ENCODE measurements at places on chromosomes 7 and 10. TPM values are rescaled to one million over a fixed set of nuclear protein-coding genes. Genes with fewer than 3 reads are reported as not detected.

- DNase-seq = no peak
Observed at GRCh38 chr7:98134420-98135228, 28.0 kb downstream of the LMTK2 start.

DNA sequence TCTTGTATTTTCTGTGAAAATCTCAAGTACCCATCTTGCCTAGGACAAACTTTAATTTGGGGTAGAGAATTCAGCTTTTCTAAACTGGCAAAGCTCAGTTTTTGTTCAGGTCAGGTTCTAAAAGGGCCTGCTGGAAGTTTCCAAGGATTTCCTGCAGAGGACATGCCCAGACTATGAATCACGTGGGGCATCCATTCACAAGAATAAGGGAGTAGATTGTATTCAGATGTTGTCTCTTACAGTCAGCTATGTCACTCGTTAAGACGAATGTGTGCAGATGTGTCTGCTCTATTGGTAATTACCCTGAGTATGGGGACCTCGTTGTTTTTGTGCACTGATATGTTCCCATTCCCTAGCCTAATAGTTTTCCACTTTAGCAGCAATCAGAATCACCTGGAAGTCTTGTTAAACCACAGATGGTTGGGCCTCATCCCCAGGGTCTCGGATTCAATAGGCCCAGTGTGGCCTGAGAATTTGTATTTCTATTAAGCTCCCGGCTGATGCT lies 81.0 kb upstream of the ITPRID1 start:
- DNase-seq = no peak

- DNase-seq = no peak
Observed at GRCh38 chr10:86357676-86358075, 8.9 kb downstream of the GRID1 start.

GRCh38 chr10:82813856-82814255 lies 938.9 kb downstream of the NRG3 start:
- no peak for DNase-seq

- no peak for DNase-seq
Observed at GRCh38 chr7:46208635-46209525, 287.8 kb upstream of the IGFBP3 start.

DNA sequence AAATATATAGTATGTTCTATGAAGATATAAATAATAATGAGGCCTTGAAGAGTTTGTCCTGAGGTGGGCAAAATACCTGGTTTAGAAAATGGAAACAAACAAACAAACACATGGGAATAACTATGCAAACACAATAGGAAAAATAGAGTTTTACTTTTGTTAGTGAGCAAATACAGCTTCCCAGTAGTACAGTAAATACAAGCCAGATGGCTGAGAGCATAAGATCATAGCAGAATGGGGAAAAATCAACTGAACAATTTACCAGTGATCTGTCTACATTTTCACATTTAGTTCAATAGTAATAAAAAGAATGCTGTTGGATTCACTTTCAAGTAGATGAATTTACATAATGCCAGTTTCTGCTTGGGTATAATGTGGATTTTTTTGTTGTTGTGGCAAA lies 45.1 kb downstream of the ADD3 start:
- no peak for DNase-seq

GRCh38 chr10:74292871-74293427 lies 141.9 kb downstream of the ADK start:
- no peak for DNase-seq

GRCh38 chr10:115432188-115432819 lies 339.1 kb downstream of the ATRNL1 start:
- no peak for DNase-seq

GRCh38 chr10:119235356-119235755 lies 28.0 kb downstream of the GRK5 start:
- DNase-seq = no peak

DNA sequence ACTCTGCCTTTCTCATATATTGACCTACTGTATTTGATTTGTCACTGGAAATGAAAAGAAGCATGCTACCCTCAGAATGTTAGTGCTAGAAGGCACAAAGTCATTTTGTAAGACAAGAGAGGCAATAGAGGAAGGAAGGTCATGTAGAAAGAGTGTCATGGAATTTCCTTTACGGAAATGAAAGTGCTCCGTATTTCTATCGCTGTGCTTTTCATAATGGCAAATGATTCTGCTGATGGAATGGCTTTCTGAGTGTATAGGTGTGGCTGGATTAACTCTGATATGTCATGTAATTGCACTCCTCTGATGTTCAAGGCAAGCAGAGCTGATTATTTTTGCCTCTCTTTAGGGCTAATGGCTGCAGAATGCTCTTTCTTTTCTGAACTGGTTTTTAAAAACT lies 15.5 kb upstream of the STEAP4 start:
- no peak for DNase-seq

DNA sequence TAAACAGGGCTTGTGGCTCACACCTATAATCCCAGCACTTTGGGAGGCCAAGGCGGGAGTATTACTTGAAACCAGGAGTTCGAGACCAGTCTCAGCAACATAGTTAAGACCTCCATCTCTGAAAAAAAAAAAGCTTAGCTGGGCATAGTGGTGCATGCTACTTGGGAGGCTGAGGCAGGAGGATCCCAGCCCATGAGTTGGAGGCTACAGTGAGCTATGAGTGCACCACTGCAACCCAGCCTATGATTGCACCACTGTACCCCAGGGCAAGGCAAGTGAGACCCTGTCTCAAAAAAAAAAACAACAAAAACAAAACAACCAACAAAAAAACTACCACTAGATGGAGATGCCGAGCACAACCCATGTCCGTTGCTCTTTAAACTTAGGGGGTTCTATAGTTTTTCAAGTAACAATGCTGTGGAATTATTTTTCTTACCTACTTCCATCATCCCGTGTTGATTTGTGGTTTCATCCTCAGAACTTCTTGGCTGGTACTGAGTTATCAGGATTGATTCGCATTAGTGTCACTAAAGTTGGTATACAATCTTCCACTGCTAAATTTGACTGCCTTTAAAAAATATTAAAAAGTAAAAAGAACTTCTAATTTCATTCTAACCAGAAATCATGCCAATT lies 12.2 kb upstream of the REPIN1 start:
- DNase-seq = no peak

DNA sequence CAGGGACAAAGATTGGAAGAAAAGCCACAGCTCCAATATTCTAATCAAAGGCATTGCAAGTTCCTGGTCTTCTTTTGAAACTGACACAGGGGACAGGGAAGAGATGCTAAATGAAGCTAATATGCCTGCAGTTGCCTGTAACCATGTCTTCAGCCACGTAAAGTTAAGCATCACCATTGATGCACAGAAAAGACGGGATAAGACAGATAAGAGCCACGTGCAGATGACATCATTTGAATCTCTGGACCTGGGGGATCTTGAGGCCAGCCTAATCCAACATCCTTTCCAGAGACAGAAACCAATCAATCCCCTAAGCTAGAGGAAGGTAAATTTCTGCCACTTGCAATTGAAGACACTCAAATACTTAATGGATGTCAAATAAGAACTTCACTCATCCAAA lies 93.4 kb downstream of the PIP4K2A start:
- DNase-seq = no peak

- DNase-seq = no peak
Observed at GRCh38 chr10:12036073-12036655, 6.4 kb downstream of the UPF2 start.

DNA sequence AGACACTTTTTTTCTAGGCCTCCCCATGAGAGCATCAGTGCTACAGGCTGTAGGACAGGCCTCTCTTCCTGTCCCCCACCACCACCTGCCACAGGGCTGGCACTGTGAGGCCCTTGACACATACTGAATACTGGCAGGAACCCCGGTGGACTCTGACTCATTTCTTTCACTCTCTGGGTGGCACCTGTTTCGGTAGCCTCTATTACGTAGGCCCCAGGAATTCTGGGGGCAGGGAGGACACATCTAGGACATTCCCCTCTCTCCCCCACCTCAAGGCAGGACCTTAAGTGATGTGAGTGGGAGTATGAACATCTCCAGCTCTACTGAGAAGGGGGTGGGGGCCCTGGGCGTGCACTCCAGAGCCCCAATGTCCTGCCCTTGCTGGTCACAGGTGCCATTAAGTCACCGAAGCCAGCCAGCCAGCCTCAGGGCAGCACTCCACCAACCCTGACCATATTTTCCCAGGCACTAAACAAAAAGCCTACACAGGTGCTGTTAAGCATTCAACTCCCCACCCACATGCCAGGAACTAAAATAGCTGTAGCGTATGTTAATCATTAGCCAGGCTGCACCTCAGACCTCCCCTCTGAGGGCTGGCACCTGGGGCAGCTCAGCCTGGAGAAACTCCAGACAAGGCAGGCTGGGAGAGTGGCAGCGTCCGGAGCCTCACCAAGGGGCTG lies 8.9 kb downstream of the ANXA11 start:
- no peak for DNase-seq

GRCh38 chr7:107167483-107168232 lies 1.1 kb upstream of the HBP1 start:
- DNase-seq = no peak

DNA sequence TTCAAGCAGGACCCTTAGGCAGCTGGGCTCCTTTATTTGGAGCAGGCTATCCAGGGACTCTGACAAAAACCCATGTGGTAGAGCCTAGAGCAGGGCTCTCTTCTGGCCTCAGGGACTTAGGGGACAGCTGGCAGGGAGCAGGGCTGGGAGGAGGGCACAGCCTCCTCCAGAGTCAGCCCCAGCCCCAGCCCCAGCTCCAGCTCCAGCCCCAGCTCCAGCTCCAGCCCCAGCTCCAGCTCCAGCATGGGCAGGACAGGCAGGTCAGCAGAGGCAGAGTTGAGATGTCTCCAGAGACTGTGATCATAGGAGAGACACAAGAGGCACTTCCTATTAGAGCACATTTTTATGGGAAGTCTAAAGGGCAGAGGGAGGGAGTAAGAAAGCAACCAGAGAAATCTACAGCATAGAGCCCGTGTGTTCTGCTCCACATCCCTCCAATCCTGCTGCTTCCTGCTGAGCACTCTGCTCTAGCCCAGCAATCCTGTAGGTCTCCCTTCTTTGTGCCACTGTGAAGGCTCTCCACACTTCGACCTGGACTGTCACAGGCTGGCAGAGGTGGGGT lies 13.3 kb upstream of the C10orf53 start:
- no peak for DNase-seq

The MYL10 gene
- not detected for total RNA-seq

The SAMD8 gene
- 11.0 TPM for total RNA-seq

The PLXDC2 gene
- total RNA-seq = 0.38 TPM

The IFIT3 gene
- 12.9 TPM for total RNA-seq

The MPP7 gene
- 1.6 TPM for total RNA-seq

The ADAM12 gene
- 3.3 TPM for total RNA-seq

The TMEM236 gene
- not detected for total RNA-seq

The NEUROD6 gene
- total RNA-seq = not detected

All from SJSA1 (cell line).